ENCODE measurements at places on chromosomes 6 and 20.

DNA sequence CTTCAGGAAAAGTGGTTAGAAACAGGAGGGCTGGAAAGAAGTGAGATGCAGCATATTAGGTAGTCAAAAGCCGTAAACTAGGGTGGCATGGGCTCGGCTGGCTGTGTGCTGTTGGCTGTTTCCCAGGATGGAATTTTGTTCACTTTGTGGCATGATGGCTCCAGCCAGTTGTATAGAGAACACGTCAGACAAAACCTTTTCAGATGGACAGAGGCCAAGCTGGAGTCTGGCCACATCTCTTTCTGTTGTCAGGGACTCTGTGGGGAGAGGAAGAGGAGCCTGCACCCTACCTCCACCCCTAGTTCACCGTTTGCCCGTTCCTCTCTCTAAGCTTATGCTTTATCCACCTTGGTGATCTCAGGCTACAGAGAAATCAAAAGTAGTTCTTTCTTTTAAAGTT is 22.0 kb downstream of the C6orf89 start:
- no peak for DNase-seq

DNA sequence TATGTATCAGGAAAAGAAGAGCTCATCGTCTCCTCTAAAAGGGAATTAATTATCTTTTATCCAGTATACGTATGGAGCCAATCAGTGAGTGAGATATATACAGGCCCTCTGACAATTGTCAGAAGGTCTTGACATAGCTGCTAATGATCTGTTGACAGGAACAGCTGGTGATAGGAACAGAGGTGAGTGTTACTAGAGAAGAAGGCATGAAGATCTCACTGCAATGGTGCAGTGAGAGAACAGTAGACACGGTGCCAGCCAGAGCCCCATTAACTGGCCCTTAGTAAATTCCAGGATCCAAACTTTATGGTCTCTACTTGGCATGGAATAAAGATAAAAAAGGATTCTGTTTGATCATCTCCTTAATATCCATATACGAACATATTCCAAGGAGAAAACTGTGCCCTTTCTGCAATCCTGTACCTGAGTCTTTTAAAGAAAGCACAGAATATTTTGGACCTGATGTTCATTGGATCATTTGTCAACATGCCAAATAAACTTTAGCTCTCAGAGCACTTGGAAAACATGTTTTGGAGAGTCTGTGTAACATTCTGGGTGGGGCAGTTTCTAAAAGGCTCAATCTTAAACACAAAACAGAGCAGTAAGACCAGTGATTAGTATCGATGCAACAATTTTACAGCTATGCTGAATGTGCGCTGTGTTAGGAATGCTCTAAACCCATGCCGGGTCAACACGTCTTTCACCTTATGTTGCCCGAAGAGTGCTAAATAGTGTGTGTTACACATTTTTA is 135.8 kb upstream of the CITED2 start:
- DNase-seq = no peak

DNA sequence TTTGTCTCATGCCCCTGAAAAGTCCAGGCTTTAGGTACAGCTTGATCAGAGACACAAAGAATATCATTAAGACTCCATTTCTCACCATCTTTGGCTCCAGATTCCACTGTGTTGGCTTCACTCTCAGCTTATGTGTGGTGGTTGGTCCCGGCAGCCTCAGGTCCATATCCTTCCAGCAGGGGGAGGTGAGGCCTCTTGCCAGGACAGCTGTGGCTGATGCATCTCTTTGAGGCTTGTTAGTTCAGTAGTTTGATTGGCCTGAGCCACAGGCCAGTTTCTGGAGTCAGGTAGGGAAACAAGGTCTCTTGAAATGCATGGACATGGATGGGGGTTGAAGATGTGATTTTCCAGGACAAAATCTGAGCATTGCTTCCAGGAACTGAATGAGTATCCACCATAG is 62.4 kb downstream of the JAG1 start:
- DNase-seq = no peak

DNA sequence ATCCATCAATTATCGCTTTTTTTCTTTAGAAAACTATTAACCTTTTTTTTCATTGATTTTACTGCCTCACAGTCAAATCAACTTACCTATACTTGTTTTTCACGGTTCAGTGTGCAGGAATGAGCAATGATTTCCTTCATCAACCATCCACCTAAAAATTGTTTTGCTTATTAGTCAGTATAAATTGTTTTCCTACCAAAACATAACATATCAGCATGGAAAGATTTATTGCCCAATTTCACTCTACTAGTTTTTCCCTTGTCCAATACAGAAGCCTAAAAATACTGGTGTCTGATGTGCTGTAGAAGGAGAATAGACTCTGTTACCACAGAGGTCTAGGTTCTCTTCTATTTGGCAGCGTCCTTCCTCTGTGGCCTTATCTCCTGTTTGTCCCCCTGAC is 558.2 kb upstream of the CITED2 start:
- no peak for DNase-seq

GRCh38 chr20:34309691-34310090 is 6.5 kb upstream of the AHCY start:
- DNase-seq = no peak

DNA sequence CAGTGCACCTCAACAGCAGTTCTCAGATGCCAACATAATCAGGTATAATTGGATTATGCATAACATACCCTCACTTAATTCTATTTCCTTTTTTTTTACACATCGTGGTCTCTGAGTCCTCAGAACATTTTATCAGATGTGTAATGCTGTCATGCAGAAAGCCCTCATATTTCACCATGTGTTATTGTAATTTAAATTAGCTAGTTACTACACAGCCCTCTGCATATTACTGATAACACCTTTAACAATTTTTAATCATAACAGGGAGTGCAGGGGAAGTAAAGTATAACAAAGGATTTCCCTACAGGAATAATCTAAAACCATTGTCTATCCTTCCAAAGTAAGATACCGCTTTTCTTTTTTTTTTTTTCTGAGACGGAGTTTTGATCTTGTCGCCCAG is 91.9 kb upstream of the CCDC28A start:
- no peak for DNase-seq

DNA sequence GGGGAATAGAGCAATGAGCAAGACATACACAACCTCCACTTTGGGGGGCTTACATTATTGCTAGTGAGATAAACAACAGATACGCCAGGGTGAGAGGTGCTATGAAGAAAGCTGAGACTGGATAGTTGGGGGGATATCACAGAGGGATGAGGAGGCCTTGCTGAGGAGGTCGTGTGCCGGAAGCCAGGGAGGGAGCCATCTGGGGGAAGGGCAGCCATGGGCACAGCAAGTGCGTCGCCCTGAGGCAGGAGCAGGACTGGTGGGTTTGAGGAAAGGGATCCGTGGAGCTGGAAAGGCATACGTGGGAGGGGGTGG is 12.2 kb upstream of the BAK1 start:
- no peak for DNase-seq

- no peak for DNase-seq
Observed at GRCh38 chr6:61857541-61857940, 428.5 kb downstream of the KHDRBS2 start.

GRCh38 chr6:2165286-2165685 is 80.1 kb downstream of the GMDS start:
- no peak for DNase-seq

DNA sequence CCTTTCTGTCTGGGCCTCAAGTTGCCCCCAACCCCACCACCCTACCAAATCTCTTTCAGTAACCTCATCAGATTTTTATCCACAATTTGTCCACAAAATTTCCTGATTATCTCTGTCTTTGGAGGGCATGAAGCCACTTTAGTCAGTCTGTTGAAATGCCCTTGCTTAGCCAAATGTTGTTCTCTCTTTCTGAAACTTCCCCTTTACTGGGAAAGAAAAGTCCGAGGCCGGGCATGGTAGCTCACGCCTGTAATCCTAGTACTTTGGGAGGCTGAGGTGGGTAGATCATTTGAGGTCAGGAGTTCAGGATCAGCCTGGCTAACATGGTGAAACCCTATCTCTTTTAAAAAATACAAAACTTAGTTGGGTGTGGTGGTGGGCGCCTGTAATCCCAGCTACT is 33.8 kb downstream of the TOMM6 start:
- no peak for DNase-seq

GRCh38 chr6:17015551-17016381 is 86.1 kb upstream of the STMND1 start:
- no peak for DNase-seq

DNA sequence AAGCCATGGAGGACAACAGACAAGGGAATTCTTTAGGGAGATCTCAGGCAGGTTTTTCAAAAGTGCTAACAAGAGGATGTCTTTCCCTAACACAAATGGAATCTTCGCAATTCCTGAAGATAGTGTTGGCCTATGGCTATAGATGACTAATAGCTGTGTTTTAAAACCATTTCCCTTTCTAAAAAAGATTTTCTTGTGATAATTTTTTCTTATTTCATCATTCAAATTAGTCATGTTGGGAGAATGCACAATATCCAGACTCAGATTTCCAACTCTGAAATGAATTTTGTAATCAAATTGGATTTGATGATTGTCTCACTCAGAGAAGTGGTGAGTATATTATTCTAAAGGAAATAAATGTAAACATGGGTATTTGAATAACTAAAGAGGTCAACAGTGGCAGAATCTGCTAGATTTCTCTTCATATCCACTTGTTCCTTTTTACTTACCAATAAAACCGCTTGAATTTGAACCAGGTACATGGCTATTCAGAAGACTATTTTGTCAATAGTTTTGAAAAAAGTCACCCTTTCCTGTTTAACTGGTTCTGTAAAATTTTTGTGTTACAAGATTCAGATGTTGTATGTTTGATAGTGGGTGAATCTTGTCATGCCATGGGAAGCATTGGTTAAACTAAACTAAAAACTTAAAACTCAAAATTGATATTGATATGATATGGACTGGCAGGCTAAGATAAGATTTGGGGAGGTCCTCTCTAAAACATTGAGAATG is 1223.7 kb upstream of the EYS start:
- DNase-seq = no peak

GRCh38 chr20:62405108-62405980 is 1.7 kb downstream of the CABLES2 start:
- no peak for DNase-seq

DNA sequence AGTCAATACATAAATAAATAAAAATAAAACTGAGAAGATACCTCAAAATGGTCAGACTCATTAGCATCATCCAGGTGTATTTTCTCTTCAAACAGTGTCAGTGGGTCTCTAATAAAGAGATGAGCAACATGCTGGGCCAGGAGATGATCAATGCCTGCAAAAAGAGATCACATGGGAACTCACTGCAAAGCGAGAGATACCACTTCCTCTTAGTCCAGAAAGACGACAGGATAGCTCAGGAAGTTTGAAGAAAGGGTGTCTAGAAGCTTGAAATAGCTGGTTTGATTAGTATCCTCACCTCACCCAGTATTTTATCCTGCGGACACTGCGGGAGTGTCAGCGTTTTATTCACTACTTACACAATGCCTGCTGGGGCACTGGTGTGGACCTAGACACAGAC is 38.0 kb downstream of the GCLC start:
- no peak for DNase-seq

DNA sequence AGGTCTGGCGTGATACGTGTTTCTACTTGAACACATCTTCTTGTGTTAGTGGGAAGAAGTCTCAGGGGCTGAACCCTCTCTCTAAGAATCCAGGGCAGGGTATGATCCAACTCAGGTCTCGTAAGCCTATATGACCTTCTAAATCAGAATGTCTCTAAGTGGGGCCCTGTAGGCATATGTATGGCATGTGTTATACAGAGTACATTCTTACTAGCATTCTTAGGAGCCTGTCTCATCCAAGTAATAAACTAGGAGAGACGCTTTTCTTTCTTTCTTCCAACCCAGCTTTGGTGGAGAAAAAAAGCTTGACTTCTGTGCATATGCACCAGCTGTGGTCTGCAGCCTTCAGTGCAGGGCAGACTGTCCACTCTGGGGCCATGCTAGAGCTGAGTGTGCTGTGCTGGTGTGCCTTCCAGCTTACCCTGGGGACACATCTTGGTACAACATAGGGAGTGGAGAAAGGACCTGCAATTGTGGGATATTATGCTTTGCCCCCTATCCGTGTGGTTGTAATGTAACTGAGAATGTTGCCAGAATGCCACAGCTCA is 47.3 kb downstream of the L3MBTL3 start:
- DNase-seq = no peak

GRCh38 chr20:24148372-24148771 is 159.8 kb upstream of the GGTLC1 start:
- DNase-seq = no peak
